Coronary artery (tissue), 2 donors: ENCODE measurements at places on chromosomes 3 and 15.

DNA sequence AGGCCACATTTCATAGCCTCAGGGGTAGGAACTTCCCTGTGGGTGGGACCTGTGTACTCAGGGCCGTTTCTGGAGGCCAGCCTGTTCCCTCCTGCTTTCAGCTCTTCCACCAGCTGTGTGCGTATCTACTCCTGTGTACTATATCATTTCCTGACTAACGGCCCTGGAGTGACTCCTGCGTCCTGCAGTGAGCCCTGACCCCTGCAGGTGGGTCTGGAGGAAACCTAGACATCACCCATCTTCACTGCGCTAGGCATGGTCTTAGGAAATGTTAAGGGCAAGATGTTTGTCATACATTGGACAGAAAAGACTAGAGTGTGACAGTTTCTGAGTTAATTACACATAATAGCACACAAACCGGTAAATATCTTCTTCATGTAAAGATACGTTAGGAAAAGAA is 297.3 kb downstream of the GABRB3 start:
- no peak for DNase-seq

DNA sequence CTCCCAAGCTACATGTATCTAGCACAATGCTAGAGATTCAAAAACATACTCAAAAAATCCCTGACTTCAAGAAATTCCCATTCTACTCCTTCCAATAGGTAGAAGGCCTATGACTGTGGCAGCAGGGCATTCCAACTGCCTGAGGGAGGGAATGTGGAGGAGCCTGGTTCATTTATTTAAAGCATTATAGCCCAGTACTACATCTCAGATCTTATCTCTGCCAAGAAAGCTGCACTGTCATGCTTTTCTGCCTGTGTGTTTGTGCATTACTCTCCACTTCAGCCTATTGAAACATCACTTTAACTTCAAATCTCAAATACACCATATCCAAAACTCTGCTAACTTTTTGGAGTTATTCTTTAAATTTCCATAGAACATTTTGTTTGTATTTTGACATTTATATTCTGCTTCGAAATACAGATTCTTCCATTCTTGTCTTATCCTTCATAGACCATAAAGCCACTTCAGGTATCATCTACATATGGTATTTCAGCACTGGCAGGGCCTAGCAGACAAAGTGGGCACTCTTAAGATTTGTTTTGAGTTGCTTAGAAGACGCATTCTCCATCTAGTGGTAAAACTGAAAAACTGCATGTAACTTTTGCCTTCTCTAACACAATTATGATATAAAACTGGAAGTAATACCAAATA is 59.1 kb upstream of the NEDD4 start:
- DNase-seq: no peak

GRCh38 chr3:119779731-119780383 is 2.0 kb upstream of the NR1I2 start:
- DNase-seq: no peak

- DNase-seq: no peak
These were observed 98.8 kb downstream of the ZNF621 start for GRCh38 chr3:40623567-40623966.

DNA sequence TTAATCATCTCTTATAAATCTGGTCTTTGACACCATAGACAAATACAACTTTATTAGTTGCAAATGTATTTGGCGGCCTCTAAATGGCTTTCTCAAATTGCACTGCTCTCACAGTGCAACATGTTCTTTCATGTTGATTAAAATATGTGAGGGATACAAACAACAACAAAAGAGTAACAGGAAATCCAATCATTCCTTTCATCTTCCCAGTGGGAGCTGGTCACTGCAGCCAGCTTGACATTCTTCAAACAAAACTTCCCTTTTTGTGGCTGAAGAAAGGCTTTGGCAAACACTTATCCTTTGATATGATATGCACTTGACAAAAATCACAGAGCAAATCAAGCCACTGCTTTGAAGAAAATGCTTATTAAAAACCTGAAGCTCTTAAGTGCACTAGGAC is 973.6 kb downstream of the EPHA3 start:
- DNase-seq: no peak

- DNase-seq: no peak
These were observed 595.5 kb upstream of the AGTR1 start for GRCh38 chr3:148102156-148102555.

DNA sequence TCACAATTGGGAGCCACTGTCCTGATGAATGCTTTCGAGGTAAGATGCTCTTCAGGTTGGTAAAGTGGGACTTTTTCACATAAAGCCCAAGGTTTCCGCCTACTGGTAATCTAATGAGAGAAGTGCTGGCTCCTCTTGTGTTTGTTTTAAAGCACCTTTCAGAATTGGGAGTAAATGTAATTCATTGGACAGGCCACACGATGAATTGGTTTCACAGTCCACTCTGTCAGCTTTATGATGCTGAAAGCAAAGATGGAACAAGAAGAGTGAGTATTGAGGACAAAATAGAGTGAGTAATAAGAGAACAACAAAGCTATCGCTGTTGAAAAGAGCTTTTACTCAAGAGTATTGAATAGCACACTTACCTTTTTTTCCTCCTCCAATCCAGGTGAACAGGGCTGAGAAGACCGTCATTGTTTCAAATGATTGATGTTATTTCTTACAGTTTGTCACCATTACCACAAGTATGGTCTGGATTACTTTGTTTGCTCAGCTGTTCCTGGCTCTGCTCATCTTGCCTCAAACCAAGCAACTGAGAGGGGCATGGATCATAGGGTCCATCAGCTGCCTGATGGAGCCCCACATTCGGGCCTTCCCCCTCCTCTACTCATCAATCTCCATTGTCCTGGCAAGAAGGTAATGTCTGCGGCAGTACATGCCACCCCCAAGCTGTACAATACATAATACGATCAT is 136.1 kb upstream of the CNTN4 start:
- no peak for DNase-seq

DNA sequence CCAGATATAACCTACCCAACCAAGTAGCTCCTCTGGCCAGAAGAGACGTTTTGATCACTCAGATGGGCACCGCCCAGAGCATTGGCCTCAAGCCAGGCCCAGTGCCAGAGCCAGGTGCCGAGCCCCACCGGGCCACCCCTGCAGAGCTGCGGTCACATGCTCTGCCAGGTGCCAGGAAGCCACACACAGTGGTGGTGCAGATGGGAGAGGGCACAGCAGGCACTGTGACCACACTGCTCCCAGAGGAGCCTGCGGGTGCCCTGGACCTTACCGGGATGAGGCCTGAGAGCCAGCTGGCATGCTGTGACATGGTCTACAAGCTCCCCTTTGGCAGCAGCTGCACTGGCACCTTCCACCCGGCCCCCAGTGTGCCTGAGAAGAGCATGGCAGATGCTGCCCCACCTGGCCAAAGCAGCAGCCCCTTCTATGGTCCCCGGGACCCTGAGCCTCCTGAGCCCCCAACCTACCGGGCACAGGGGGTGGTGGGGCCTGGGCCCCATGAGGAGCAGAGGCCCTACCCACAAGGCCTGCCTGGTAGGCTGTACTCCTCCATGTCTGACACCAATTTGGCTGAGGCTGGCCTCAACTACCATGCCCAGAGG is 19.1 kb upstream of the APEH start:
- DNase-seq: no peak

- DNase-seq: no peak
These were observed 35.6 kb downstream of the SMAD3 start for GRCh38 chr15:67100801-67101581.

- no peak for DNase-seq
These were observed 20.0 kb upstream of the CFAP20DC start for GRCh38 chr3:59069838-59070237.

GRCh38 chr3:127486321-127486944 is 104.1 kb downstream of the TPRA1 start:
- DNase-seq: no peak

DNA sequence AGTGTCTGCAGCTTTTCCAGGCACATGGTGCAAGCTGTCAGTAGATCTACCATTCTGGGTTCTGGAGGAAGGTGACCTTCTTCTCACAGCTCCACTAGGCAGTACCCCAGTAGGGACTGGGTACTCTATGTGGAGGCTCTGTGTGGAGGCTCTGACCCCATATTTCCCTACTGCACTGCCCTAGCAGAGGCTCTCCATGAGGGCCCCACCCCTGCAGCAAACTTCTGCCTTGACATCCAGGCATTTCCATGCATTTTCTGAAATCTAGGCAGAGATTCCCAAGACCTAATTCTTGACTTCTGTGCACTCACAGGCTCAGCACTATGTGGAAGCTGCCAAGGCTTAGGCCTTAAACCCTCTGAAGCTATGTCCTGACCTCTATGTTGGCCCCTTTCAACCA is 1060.0 kb downstream of the NAALADL2 start:
- no peak for DNase-seq

DNA sequence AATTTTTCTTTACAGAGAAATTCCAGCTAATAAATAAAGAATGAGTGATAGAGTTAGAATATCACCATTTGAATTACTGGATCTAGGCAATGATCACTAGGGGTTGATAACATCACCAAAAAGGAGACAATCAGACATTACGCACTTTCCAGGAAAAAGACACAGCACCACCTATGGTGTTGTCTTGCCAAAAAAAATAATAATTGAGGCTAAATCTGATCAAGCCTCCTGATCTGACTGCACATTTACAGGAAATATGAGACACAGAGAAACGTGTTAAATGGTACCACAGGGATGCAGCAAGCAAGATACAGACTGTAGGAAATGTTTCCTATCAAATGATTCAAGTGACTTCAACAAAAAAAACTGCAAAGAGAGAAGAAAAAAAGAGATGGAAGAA is 92.8 kb downstream of the EOMES start:
- no peak for DNase-seq

DNA sequence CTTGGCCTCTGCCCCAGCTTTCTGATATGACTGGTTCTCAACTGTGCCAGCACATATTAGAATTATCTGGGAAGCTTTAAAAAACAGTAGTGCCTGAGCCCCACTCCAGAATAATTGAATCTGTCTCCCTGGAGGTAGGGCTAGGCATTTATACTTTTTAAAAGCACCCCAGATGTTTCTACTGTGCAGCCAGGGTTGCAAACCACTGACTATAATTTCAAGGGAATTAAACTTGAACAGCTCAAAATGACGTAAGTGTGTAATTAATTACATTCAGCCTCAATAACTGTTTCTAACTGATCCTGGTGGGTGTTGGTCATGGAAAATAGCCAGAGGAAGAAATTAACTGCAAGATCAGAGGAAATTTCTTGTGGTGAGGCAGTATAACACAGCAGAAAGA is 4.4 kb upstream of the IRAK2 start:
- DNase-seq: no peak

DNA sequence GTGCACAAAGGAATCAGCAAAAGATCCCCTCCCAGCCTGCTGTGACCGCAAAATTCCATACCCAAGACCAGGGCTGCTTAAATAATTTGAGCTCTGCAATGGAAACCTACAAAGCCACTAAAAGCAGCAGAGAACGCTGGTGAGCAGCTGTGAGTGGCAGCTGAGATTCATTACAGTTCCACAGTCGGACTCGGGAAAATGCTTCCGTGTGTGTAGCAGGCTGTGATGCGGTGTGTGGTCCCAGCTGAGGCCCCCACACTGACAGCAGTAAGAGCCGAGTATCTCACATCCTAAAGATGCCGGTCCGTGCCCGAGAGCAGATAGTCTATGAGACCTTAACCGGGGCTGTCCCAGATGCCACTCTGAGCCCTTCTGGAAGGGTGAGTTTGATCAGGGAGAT is 37.4 kb downstream of the TM2D3 start:
- DNase-seq: no peak

DNA sequence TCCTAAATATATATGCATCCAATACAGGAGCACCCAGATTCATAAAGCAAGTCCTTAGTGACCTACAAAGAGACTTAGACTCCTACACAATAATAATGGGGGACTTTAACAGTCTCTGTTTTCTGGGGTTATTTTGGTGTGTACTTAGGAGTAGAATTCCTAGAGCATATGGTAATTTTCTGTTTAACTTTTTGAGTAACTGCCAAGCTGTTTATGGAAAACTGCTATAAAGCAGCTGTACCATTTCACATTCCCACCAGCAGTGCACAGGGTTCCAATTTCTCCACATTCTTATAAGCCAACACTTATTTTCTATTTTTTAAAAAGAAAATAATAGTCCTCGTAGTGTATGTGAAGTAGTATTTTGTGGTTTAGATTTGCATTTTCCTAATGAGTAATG is 68.9 kb downstream of the DOCK3 start:
- no peak for DNase-seq

DNA sequence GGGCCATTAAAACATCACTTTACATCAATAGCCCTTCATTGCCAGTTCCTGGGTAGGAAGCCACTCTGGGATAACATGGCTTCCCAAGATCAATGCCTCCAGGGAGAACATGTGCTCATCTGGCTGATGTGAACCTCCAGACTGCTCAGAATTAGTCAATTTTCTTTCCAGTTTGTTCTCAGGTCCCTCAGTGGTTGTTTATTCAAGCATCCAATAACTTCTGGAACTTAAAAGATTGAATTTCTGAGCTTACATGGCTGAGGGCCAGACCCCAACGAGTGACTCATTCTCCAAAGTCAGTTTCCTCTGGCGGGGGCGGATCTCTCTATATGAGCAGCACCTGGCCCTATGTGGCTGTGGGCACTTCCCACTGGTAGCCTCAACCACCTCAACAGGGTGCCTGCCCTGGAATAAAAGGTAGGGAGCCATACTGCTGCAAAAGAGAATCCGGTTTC is 34.0 kb downstream of the LYZL4 start:
- DNase-seq: no peak

DNA sequence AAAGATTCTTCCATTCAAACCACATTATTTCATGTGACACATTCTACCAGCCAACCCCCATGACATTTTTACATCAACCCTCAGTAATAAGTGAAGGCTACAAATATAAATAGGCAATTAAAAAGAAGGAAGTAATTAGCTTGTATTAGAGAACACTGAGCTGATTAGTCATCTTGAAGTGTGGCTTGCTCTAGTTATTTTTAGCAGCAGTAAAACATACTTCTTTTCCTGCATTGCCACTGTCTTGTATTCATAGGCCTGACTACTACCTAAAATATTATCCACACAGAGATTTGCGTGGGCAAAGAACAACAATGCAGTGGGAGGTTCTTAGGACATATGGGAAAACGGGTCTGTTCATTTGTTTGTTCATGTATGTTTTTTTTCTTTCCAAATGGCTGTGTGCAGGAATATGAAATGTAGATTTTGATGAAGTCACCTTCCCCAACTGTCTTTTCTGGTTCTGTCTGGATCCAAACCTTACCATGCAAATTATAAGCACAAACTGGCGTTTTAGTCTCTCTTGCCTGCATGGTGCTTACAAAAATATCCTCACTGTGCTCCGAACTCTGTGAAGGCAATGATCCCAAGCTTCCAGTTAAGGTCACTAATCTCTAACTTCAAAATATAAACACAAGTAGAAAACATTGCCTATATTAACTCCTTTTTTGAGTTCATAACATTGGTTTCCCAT is 31.5 kb upstream of the TM4SF4 start:
- no peak for DNase-seq

DNA sequence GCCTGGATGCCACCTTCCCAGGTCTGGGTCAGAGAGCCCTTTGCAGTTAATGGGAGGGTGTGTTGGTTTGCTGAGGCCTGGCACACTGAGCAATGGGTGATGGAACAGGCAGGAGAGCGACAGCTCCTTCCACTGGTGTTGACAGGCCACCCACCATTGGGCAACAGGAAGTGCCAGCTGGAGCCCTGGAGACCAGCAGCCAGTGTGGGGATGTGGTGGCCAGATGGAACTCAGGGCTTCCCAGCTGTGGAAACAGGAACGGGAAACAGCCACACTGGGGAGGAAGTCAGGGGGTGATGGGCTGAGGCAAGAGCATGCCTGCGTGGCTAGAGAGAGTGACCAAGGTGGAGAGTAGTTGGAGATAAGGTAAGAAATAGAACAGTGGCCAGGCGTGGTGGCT is 9.3 kb downstream of the PSTPIP1 start:
- DNase-seq: no peak
